ENCODE measurements at places on chromosomes 2 and 18. TPM values are rescaled to one million over a fixed set of nuclear protein-coding genes. Genes with fewer than 3 reads are reported as not detected.

- DNase-seq = no peak
Observed at GRCh38 chr2:228771774-228772173, 499.3 kb downstream of the PID1 start.

- DNase-seq = no peak
Observed at GRCh38 chr18:79402977-79403722, 7.4 kb downstream of the NFATC1 start.

DNA sequence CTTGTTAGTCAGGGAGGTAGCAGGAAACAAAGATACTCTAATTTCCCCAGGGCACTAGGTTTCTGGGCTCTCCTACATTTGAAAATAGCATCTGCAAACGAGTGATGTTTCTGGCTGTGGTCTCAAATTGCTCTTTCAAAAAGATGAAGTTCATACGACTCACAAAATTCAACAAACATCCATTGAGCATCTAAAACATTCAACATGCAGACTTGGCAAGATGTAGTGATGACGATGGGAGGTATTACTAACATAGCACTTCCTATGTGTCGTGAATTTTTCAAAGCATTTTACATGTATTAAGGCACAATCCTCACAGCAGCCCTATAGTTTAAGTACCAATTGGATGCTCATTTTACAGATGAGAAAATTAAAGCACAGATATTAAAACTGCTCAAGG is 5.2 kb downstream of the CCBE1 start:
- DNase-seq = no peak

DNA sequence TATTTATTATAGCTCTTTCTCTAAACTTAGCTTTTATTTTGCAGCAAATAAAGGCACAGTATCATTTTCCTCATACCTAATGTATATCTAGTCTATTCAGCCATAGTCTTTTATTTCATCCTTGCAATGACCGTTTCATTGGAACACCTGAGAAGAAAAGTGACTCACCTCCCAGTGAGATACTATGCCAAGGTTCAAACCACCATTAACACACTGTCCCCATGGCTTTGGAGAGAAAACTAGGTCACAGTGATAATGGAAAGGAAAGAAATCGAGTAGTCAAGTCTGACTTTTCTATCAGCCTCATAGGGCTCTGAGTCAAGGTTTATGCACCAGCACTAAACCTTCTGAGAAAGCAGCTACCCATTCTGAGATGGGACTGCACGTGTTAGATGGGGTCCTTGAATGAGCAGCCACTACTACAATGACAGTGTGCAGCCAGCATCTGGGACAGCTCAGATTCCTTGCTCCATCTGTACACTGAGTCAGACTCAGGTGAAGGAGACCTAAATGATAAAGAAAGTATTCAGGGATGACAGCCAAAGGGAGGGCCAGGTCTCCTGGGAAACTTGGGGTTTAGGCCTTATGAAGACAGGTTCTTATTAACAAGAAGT is 971.1 kb upstream of the ACVR2A start:
- DNase-seq = no peak

GRCh38 chr2:235603659-235604058 is 109.8 kb downstream of the AGAP1 start:
- no peak for DNase-seq

GRCh38 chr2:110105608-110106467 is 9.8 kb downstream of the MALL start:
- DNase-seq = no peak

DNA sequence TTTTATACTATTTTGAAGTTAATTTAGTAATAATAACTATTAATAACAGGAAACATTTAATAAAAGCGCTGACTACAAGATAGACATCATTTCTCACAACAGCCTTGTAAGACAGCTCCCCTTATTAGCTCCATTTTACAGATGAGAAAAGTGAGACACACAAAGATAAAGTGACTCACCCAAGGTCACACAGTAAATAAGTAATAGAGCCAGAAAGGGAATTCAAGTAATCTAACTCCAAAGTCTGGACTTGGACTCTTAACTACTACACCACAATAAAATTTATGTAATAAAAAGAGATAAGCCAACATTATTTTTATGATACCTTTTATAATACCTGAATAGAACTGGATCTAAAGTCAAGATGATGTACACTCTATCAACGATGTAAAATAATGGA is 25.3 kb downstream of the EXOC6B start:
- no peak for DNase-seq

DNA sequence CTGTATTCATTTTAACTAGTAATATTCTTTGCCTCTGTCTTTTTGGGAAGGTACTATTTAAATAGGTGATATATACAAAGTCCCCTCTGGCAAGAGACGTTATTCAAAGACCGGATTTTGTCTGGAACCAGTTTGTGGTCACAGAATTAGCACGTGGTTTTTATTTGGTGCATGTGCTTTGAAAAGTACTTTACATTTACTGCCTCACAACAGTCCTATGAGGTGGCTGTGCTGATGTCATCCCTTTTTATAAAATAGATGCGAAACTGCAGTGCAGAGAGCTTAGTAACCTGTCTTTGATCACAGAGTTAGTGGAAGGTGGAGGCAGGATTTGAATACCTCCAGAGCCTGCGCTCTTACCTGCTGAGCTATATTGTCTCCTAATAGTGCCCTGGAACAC is 4.0 kb downstream of the LPIN1 start:
- no peak for DNase-seq

GRCh38 chr2:76642129-76642528 is 880.0 kb downstream of the LRRTM4 start:
- DNase-seq = no peak

- DNase-seq = no peak
Observed at GRCh38 chr2:239935789-239936758, 89.1 kb downstream of the NDUFA10 start.

GRCh38 chr2:203685081-203685621 is 21.3 kb upstream of the CD28 start:
- DNase-seq = no peak

DNA sequence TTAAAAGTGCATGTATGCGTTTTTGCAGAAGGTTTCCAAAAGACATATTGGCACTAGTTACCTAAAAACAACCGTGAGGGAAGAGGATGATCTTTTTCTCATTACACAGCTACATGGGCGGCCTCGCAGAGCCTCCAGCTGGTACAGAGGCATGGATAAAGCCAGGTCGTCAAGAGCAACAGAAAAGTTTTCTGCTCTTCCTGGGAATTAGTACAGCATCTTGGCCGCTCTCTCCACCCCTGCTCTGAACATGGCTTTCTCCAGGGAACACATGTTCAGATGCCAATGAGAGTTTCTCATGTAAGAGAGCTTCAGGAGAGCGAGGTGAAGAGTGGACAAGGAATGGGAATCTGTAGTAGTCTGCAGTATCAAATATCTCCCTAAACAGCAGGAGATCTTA is 108.4 kb downstream of the ZEB2 start:
- no peak for DNase-seq

- no peak for DNase-seq
Observed at GRCh38 chr2:195579776-195580555, 77.1 kb upstream of the SLC39A10 start.

- DNase-seq = no peak
Observed at GRCh38 chr18:76456018-76456750, 38.9 kb downstream of the ZNF516 start.

DNA sequence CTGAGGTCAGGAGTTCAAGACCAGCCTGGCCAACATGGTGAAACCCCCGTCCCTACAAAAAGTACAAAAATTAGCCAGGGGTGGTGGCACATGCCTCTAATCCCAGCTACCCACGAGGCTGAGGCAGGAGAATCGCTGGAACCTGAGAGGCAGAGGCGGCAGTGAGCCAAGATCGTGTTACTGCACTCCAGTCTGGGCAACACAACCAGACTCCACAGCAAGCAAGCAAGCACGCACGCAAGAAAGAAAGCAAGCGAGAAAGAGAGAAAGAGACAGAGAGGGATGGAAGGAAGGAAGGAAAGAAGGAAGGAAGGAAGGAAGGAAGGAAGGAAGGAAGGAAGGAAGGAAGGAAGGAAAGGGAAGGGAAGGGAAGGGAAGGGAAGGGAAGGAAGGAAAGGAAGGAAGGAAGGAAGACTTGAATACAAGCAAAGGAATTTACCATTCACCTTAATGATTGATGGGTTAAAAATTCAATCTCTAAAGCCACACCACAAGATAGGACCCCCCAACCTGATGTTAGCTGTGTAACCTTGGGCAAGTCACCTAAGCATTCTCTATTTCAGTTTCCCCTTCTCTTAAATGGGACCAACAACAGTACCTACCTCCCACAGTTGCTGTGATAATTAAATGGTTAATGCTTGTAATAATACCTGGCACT is 181.7 kb downstream of the ATAD2B start:
- no peak for DNase-seq

DNA sequence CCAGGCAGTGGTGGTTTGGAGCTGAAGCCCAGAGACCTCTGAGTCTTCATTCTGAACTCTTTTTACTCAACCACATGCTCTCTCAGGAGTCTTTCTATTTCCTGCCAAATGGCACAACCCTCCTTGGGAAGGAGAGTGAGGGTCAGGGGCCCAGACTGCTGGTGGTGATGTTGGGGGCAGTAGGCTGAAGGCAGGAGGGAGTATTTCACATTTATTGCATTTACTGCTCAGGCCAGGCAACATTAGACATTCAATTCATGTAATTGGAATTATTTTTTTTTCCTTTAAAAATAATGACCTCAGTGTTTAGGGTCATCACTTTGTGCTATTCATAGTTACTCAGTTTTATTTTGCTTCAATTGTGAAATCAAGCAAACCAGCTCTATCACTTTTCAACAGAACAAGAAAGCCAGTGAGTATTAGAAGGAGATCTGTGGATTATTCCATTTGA is 311.3 kb upstream of the NT5C1B start:
- DNase-seq = no peak

DNA sequence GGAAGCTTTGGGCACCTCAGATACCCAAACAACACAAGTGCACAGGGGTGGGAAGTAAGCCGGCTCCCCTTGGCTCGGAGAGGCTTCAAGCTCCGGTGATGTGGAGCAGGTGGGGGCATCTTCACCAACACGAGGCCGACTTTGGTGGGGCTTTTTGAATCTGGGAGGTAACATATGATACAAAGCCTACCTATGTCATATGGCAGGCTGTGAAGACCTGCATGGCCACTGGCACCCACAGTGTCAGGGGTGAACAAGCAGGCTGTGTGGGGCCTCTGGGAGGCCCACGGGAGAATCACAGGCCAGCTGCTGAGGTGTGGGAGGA is 109.0 kb downstream of the EIPR1 start:
- DNase-seq = no peak

GRCh38 chr18:23970161-23971096 is 44.1 kb upstream of the TTC39C start:
- DNase-seq = no peak

- DNase-seq = no peak
Observed at GRCh38 chr2:105928563-105928962, 183.9 kb downstream of the NCK2 start.

DNA sequence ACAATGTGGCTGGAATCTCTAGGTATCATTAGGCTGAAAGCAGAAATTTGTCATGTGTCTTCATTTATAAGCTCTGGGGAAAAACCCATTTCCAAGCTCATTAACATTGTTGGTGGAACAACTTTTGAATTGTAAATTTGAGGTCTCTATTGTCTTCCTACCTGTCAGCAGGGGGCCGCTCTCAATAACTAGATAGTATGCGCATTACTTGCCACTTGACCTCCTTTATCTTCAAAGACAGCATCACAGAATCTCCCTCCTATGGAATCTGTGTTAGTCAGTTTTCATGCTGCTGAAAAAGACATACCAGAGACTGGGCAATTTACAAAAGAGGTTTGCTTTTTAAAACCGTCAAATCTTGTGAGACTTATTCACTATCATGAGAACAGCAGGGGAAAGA is 223.1 kb downstream of the CALCRL start:
- DNase-seq = no peak

DNA sequence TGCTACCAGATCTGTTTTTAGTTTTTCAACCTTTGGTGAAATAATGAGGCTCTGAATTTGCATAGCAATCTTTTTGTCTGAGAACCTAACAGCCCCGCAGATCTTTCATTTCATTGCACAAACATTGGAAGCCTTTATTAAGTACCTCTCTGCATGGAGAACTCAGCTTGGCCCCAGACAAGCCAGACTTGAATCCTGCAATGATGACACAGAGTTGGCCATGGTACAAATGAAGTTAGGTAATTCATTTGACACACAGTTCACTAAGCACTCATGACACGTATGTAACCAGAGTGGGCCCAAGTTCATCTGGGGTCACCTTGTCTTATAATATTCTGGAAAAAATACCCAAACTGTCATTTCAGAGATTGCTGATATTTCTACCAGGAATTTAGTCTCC is 439.1 kb upstream of the ID2 start:
- no peak for DNase-seq

GRCh38 chr2:22290909-22291473 is 1094.0 kb upstream of the KLHL29 start:
- no peak for DNase-seq

DNA sequence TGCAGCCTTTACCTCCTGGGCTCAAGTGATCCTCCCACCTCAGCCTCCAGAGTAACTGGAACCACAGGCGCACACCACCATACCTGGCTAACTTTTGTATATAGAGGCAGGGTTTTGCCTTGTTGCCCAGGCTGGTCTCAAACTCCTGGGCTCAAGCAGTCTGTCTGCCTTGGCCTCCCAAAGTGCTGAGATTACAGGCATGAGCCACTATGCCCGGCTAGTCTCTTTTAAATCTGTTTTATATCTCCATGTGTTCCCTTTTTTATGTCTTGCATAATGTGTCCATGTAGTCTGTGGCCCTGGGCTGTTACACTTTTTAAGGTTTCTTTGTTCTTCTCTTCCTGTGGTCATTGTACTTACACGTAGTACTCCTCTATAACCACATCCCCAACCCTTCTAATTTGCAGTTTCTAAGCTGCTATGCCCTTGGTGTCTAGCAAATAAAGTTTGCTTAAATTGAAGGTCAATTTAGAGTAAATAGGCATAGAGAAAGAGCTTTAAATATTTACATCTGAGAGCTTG is 168.2 kb downstream of the MCFD2 start:
- DNase-seq = no peak

DNA sequence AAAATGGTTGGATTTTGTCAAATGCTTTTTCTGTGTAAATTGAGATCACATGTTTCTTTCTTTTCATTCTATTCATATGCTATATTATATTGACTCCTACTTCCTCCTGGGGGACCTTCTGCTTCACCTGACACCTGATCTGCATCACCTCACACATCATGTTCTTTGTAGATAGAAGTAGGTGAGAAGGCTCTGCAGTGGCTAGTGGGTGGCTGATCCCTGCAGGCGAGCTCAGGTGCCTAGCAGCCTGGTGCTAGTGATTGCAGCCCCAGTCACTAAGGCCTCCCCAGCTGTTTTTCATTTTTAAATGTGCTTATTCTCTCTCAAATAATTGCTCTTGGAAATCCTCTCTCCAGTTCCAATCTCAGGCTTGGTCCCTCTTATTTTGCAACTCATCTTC is 33.6 kb downstream of the MC4R start:
- DNase-seq = no peak

- DNase-seq = no peak
Observed at GRCh38 chr2:136012315-136012714, 26.9 kb upstream of the DARS1 start.

Gene TEKT4
- not detected for total RNA-seq

Gene WBP1
- 89.7 TPM for total RNA-seq

Gene CIDEA
- not detected for total RNA-seq

Gene HMSD
- total RNA-seq = 10.0 TPM
